NCI-H510A (cell line): ENCODE measurements at places on chromosomes 3 and 15.

DNA sequence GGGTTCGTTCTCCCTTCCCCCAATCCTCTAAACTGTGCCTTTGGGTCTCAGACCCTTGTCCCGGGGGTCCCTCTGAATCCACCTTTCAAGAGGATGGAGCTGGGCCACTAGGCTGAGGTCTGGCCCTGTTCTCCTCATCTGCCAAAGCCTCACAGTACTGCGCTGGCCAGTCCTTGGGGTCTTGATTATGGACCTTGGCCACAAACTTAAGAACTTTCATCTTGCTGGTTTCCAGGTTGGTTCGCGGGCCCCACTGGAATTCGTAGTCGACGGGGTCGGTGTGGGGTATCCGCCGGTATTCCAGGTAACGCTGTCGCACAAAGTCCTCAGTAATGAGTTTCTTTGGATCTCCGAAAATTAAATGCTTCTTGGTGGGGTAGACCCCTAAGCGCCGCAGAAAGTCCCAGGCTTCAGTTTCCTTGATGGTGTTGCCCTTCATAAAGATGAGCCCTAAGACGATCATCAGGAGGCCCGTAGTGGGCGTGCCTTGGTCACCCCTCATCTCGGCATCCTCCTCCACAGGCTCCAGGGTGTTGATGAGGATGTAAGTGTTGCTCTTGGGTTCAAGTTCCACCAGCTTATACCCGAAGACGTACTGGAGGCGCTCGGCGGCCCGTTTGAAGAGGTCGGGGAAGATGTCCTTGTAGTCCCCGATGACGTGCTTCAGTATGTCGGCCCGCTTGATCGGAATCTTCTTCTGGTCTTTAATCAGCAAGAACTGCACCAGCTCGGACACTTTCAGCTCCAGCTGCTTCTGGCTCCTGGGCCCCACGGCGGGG lies 727 bp downstream of the NSMCE3 start:
- no peak for DNase-seq

- no peak for DNase-seq
These were observed 106.3 kb downstream of the CHDH start for GRCh38 chr3:53739966-53740365.

- DNase-seq: no peak
These were observed 273.1 kb upstream of the ALCAM start for GRCh38 chr3:105093371-105094252.

DNA sequence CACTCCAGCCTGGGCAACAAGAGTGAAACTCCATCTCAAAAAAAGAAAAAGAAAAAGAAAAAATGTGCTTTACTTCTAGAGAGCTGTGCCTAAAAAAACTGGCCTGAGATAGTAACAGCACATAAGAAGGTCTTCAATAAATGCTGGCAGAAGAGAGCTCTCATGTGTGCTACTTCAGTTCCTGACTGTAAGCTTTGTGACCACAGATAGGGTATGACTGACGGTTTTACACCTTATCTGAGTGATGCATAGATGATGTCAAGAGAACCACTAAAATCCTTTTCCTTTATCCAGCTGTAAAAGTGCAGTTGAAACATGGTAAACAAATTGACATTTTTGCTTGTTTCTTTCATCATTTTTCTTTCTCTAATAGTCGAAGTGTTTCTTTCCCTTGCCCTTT lies 127.9 kb downstream of the C3orf70 start:
- no peak for DNase-seq

DNA sequence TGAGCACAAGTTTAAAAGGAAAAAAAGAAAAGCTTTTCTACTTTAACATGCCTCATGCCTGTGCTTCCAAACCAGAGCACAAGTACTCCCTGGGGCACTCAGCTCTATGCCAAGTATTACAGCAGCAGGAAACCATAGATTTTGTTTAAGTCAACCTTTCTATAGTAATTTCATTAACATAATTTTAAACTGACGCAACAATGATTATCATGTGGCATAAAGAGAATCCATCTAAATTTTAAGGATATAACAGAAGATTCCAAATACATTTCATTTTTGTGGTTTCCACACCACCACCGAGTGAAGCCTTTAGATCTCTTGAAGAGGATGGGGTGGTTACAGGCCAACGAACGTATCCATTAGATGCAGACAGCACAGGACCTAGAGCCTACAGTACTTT lies 112.1 kb downstream of the TNIK start:
- DNase-seq: no peak

DNA sequence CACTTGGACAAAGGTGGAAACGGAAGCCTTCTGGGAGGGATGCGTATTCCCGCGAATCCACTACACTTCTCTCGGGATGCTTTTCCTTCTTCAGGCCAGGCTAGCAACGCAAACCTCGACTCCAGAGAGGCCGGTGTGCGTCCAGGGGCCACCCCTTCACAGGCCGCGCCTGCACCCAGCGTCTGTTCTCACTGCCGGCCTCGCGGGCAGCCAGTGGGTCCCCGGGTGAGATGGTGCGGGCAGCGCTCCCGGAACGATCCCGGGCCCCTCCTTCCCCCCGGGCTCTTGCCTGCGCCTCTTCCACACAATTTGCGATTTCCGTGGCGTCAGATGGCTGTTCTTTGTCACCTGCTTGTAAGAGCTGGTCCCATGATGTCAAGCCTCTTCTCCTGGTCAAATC lies 27.3 kb downstream of the GABRA5 start:
- no peak for DNase-seq

- no peak for DNase-seq
These were observed 423.7 kb upstream of the SEMA6D start for GRCh38 chr15:47293466-47294162.

DNA sequence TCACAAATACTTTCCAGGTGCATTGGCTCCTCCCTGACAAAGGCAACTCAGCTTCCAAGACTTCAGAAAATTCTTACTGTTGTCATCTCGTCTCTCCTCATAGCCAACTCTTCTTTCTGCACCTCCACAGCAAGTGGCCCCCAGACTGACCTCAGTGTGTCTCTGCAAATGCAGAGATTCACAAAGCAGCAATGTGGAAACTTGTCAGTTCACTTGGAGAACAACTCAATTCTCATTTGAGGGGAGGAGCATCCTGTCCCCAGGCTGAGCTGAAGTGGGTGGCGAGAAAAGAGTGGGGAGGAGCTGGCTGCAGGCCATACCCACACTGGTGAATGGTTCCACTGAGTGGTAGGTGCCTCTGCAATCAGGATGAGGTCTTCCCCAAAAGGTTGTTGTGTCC lies 248.7 kb upstream of the IL12A start:
- DNase-seq: no peak

DNA sequence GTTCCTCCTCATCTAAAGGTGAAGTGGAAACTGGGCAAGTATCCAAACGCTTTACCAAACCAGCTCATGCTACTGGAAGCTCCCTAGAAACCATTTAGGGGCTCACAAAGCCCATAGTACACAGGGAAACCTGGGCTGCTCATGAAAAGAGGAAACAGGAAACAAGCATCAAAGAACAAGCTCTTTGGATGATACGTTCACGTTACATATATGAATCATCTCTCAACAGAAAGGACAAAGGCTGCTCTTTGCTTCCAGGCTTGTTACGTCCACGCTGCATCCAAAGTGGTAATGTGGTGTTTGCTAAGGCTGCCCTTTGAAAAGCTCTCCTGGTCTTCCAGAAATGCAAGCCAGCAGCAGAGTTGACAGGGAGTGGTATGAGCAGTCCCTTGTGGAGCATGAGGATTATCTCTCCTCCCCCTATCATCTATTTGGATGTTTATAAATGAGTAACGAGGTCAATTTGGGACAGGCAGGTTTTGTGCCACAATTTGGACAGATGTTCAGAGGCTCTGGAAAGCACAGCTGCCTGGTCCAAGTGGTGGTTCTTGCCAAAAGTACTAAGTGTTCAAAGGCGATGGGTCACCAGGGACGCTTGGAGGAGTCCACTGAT lies 98.0 kb upstream of the RORA start:
- peak; percentile 46 for DNase-seq

DNA sequence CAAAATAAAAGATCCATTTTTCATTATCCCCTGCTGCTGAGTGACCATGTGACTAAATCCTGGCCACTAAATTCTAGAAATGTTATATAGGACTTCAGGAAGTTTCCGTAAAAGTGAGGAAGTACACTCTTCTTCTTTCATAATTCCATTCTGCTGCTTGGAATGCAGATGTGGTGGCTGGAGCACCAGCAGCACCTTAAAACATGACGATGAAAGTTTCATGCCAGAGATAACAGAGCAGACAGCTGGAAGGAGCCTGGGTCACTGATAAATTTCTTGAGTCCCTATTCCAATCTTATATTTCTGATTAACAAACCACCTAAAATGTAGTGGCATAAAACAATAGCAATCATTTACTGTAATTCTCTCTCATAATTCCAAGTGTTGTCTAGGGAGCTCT lies 238.7 kb downstream of the TBL1XR1 start:
- DNase-seq: no peak

- peak; percentile 82 for DNase-seq
These were observed 9.2 kb upstream of the SEMA4B start for GRCh38 chr15:90191794-90192509.

DNA sequence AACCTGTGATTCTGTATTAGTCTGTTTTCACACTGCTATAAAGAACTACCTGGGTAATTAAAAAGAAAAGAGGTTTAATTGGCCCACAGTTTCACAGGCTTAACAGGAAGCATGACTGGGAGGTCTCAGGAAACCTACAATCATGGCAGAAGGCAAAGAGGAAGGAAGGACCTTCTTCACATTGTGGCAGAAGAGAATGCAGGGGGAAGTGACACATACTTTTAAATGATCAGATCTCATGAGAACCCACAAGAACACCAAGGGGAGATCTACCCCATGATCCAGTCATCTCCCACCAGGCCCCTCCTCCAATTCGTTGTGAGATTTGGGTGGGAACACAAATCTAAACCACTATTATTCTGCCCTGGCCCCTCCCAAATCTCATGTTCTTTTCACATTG lies 6.1 kb downstream of the ZKSCAN7 start:
- no peak for DNase-seq

DNA sequence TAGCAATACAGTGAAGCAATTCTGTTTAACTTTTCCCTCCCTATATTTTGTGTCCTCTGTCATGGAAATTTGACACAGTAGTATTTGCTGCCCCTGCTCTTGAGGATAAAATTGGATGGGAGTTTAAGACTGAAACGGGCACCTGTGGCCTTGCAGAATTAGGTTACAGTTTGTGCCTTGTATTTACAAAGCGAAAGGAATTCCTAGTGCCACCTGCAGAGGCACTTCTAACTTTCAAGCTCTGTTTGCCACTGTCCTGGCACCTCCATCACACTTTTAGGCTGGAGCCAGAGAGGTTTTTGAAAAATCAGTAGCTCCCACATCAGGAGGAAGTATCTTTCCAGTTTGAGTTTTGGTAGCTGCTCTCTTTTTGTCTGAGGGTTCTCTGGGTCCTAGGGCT lies 39.5 kb downstream of the CD86 start:
- no peak for DNase-seq

DNA sequence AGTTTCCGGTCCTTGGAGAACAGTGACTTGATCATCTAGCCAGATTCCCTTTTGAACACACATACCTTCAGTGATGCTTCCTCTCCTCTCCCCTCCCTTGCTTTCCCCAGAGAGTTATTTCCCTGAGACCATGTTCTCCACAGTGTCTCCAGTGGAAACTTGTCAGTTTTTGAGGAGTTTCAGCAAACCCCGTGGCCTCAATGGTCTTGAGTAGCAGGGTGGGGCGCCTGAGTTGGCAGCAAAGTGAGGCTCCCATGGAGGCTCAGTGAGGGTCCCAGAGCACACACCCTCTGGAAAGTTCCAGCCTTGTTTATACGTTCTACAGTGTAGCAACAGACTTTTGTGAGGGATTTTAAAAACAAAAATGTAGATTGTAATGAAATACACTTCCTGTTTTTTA lies 135.1 kb downstream of the LRRC28 start:
- DNase-seq: no peak

- DNase-seq: no peak
These were observed 20.3 kb upstream of the RAB6B start for GRCh38 chr3:133915685-133916658.

- DNase-seq: no peak
These were observed 3.3 kb downstream of the FETUB start for GRCh38 chr3:186643493-186643892.

- DNase-seq: no peak
These were observed 325.4 kb downstream of the FOXP1 start for GRCh38 chr3:71258116-71258515.

DNA sequence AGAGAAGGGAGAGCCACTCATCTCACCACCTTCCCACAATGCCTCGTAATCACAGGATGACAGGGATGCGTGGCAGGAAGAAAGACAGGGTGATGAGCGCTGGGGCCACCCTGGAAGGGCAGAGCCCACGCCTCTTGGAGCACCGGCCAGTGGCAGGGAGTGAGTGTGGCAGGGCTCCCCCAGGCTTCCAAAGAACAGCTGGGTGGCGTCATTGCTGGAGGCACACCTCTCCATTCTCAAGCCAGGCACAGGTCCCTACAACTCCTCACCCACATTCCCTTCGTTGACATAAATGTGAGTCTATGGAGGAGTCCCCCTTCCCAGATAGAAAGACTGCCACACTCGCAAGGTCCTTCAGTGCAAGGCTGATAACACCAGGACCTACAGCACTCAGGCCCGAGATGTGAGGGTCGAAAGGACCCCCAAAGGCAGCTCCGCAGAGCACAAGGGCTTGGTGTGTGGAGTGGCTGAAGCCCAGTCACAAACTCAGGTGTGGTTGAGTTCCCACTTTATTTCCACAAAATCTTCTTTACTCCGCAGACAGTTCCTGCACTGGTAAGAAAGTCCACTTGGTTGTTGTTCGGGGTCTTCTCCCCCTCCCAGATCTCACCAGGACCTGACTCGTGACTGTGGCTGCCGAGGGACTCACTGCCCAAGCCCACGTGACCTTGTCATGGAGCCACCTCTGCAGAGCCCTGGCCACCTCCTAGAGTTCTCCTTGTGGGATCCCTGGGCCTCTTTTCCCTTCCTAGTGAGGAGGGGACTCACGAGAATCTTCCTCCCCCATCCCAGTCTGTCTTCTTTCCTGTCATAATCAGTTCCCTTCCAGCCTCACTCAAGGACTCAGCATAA lies 22.4 kb upstream of the CORO2B start:
- DNase-seq: no peak

GRCh38 chr3:186401556-186401955 lies 39.5 kb upstream of the DGKG start:
- no peak for DNase-seq

- no peak for DNase-seq
These were observed 79.4 kb upstream of the MRPS22 start for GRCh38 chr3:139264375-139264774.

DNA sequence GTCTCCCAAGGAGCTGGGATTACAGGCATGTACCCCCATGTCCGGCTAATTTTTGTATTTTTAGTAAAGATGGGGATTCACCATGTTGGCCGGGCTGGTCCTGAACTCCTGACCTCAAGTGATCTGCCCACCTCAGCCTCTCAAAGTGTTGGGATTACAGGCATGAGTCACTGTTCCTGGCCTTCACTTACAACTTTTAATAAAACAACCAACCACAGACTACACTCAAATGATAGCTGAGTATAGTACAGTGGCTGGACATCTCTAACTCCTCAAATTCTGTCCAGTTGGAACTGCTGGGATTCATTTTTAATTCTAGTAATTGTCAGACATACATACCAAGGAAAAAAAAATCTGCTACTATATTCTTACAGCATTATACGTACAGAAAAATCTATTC lies 71.0 kb downstream of the PBRM1 start:
- no peak for DNase-seq

- no peak for DNase-seq
These were observed 78.2 kb downstream of the TPRG1 start for GRCh38 chr3:189249987-189250386.
